ENCODE measurements at places on chromosomes 1 and 21.
A peak's percentile ranks its signal among the peaks of the same experiment; 100 is the strongest.

GRCh38 chr1:163071405-163072255, 2.5 kb downstream of the RGS4 start:
- peak; percentile 88 for DNase-seq

- DNase-seq, result no peak
Measured at GRCh38 chr1:190480231-190480630, 2.6 kb upstream of the BRINP3 start.

DNA sequence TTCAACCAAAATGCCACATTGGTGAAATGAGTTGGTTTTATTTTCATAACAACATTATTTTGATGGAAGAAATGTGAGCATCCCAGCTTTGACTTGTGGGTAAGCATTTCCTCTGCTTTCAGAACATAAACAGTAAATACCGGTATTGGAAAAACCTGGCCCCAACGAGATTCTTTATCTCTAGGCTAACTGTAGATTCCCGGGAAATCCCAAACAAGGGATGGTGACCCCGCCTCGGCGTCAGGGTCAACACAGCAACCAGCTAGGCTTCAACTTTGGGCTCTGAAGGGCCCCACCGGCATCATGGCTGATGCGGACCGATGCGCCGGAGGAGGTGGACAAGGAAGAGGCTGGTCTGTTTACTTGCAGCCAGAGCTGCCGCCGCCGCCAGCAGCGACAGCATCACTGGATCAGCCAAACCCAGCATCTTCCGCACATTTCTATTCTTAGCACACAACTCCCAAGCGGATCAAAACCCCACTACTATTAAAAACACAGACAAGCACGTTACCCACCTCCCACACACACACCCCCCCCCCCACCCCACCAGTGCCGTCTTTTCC, 1.1 kb downstream of the AKT3 start:
- DNase-seq, result peak; percentile 63

DNA sequence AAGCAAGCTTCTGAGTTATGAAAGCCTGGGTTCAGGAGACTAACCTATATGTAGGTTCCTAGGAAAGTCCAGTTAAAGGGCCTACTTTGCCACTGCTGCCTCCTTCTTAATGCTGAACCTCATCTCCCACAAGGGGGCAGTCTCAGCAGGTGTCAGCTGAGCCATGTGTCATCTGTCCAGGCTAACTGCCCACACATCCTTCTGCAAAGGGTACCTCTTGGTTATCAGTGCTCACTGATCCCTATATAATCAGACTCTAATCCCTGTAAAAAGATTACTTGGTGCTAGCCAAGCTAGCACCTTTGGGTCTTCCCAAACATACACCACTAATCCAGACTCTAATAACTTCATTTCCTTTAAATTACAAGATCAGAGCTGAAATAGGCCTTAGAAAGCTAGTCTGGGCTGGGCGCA, 9.0 kb downstream of the PRDX1 start:
- DNase-seq, result peak; percentile 70

DNA sequence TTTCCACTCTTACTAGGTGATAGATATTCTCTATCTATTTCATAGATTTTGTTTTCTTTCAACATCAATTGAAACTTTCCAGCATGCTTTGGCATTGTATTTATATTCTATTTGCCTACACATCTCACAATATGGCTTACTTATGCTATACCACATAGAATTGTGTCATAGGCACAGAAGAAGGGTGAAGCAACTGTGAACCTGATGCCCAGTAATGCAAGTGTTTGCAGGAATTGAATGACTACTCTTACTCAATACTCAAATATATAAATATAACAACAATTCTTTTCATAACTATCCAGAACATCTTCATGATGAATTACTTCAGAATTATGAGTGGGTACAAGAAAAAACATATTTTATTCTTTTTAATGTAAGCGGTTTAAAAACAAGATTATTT, 165.9 kb downstream of the PTBP2 start:
- DNase-seq, result no peak

GRCh38 chr1:226642421-226642820, 93.9 kb downstream of the STUM start:
- DNase-seq, result no peak

DNA sequence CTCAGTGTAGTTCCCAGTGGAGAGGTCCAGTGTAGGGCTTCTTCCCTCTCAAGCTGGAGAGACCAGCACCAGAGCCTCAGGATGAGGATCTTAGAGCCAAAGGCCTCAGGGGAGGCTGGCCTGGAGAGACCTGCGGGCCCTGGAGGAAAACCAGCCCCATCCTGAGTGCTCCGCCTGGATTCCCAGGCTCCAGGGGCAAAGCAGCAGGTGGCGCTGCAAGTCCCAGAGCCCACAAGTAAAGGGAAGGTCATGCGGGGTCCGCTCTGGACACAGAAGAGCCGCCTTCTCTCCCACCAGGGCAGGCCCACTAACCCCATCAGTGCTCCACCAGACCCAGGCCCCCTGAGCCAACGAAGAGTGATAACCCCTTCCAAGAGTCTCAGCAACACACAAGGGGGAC, 22.7 kb downstream of the PGBD5 start:
- no peak for DNase-seq

All from brain microvascular endothelial cell (primary cell).